Stimulated activated CD8-positive, alpha-beta memory T cell treated with anti-CD3 and anti-CD28 coated beads, Interleukin-4, amount 100 ng/mL, for 1 hour (primary cell): ENCODE measurements at places on chromosomes 7 and 10.

DNA sequence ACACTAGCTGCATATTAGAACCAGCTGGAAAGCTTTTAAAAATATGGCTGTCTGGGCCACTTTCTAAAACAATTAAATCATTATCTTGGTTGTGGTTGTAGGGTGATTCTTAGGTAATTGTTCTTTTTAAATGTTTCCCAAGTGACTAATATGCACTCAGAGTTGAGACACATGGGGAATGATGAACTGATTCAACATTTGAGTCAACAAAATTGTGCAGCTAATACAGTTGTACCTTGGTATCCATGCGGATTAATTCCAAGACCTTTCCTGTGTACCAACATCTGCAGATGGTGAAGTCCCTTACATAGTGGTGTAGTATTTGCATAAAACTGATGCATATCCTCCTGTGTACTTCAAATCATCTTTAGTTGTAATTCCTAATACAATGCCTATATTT is 242.2 kb downstream of the ATRNL1 start:
- DNase-seq, result no peak

DNA sequence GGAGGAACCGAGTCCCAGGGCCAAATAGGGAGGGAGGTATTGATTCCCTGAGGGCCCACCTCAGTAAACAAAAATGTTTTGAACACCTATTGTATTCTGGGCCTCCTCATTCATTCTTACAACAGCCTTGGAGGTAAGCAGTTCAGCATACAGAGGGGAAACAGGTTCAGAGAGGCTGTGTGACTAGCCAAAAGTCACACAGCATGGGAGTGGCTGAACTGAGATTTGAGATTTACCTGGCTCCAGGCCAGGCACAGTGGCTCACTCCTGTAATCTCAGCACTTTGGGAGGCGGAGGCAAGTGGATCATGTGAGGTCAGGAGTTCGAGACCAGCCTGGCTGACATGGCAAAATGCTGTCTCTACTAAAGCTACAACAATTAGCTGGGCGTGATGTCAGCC is 107.2 kb downstream of the TMEM130 start:
- no peak for DNase-seq

DNA sequence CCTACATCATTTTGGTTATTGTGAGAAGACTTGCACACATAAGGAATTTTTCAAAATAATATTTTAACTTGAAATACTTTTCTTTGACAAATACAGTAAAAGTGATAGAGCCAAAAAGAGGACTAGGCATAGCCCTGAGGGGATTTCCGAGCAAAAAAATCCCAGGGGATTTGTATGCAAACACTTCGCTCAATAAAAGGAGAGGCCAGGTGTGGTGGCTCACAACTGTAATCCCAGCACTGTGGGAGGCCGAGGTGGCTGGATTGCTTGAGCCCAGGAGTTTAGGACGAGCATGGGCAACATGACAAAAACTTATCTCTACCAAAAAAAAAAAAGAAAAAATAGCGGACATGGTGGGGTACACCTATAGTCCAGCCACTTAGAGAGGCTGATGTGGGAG is 193.0 kb downstream of the PCDH15 start:
- DNase-seq, result no peak

- no peak for DNase-seq
Measured at GRCh38 chr10:81548160-81548559, 326.8 kb upstream of the NRG3 start.

DNA sequence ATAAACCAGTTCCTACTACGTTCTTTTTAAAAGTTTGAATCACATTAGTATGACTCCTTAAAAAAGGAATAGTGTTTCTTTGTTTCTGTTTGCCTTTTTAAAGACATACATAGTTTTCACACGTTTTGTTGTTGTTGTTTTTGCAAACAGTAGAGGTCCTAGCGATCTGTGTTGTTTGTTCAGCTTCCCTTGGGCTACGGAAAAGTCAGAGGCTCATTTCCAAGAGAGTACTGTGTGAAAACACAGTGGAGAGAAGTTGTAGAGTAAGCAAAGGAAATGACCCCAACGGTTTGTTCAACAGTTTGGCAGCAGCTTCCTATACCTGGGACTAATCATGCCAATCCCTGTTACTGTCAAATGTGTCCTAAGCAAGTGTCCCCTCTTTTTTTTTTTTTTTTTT is 87.1 kb upstream of the STEAP1 start:
- DNase-seq, result no peak

DNA sequence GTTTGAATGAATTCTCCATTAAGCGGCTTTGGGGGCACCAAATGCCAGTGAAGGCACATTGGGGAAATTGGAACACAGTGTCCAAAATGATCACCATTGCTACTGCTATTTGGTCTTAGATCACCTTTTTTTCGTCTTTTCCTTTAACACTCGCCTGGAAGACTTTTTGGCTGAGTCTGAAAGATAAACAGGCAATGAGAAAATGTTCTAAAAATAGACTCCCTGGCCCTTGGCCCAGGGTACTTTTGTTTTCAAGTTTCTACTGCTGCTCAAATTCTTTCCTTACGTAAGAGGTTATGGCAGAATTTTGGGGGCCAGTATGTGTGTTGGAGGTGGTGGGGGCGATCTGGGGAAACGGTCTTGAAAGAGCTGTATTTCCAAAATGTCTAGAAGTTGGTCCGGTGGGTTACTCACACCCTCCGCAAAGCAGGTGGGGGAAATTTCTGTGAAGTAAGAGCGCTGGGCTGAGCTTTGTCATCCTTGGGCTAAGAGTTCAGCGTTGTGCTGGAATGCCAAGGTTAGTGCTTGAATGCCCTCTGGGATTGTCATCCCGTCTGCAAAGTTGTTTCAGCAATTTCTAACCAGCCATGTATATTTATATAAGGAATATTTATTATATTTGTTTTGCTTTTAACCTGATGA is 1.3 kb upstream of the ITPRIP start:
- DNase-seq, result no peak

DNA sequence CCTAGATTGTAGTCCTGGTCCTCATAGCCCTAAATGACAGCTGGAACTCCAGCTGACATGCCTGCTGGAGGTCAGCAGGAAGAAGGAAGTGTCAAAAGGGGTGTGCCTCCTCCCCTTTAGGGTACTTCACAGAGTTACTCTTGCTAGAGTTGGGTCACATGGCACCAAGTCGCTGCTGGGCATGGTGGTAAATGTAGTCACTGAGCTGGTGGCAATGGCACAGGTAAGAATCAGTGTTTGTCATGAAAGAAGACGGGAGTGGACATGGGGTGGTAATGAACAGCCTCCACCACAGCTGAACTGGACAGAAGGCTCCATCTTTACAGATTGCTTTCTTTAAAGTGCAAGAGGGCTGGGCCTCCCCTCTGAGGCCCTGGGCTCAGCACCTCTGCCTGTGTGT is 122.3 kb downstream of the ACTR3B start:
- DNase-seq, result no peak

DNA sequence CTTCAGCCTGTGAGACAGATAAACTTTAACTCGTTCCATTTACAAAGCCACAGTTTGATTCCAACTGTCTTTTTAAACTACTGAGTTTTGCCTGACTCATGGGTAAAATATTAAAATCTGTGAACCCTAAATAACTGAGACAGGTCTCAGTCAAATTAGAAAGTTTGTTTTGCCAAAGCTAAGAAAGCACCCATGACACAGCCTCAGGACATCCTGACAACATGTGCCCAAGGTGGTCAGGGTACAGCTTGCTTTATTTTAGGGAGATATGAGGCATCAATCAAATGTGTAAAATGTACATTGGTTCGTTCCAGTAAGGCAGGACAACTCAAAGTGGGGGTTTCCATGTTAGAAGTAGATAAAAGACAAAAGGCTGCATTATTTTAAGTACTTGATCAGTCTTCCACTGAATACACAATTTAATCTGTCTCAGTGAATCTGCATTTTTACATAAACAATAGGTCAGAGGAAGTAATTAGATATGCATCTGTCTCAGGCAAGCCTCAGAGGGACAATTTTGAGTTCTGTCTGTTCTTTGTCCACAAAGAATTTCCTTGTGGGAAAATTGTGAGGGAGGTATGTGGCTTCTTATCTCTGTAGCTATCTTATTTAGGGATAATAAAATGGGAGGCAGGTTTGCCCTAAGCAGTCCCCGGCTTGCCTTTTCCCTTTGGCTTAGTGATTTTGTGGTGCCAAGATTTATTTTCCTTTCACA is 11.0 kb upstream of the PIP start:
- DNase-seq, result no peak

GRCh38 chr10:30422981-30423654 is 10.9 kb upstream of the MAP3K8 start:
- no peak for DNase-seq

DNA sequence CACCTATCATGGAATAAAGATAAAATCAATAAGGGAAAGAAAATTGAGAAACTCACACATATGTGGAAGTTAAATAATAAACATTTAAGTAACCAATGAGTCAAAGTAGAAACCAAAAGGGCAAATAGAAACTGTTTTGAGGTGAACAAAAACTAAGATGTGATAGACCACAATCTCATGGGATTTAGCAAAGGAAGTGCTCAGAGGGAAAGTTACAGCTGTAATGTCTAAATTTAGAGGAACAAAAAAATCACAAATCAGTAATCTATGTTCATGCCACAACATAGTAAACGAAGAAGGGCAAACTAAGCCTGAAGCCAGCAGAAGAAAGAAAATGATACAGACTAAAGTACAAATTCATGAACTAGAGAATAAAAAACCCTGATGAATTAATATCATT is 16.3 kb downstream of the CYP3A4 start:
- DNase-seq, result no peak
